Activated CD8-positive, alpha-beta memory T cell treated with anti-CD3 and anti-CD28 coated beads for 36 hours (primary cell): ENCODE measurements at places on chromosomes 11 and 22. TPM values are rescaled to one million over a fixed set of nuclear protein-coding genes. Genes with fewer than 3 reads are reported as not detected.

The SMIM35 gene
- 0.32 TPM for total RNA-seq

The PHLDA2 gene
- total RNA-seq: 3.0 TPM

The OR8A1 gene
- total RNA-seq: not detected

The EXPH5 gene
- 0.71 TPM for total RNA-seq

The NRGN gene
- total RNA-seq: 6.7 TPM

The DRD4 gene
- 0.29 TPM for total RNA-seq
